ENCODE measurements at places on chromosomes 13 and 19.

GRCh38 chr13:42549552-42549936 is 24.4 kb upstream of the TNFSF11 start:
- DNase-seq = no peak

DNA sequence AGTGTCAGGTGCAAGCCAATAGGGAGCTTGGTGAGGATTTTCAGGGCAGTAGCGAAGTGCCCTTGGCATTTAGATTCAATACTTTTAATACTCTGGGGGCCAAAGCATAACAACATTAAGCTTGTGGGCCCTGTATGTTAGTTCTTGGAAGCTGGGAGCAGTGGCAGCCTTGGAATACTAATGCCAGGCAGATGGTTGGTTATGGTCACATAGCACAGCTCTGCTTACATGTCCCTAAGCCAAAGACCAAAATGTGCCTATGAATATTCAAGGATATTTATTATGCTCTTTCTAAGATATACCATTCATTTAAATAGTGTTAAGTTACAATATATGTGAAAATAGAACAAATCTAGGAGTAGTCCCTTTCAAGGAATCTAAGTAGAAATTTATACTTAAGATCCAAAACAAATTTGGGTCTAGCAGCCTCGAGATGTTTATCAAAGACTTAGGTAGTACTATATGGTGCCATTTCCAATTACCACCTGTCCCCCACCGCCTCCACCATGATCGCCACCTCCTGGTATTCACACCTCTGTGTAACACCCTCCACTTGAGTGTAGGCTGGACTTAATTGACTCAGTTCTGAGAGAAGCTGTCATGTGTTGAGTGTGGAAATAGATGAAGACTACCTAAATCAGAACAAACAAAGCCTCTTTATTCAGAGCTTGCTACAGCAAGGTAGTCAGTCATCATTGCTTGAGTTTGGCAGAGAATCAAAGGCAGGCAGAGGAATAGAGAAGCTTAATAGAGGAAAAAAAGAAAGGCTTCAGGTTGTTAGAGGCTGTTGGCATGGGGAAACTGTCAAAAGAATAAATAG is 261.0 kb downstream of the GPC5 start:
- DNase-seq = no peak

DNA sequence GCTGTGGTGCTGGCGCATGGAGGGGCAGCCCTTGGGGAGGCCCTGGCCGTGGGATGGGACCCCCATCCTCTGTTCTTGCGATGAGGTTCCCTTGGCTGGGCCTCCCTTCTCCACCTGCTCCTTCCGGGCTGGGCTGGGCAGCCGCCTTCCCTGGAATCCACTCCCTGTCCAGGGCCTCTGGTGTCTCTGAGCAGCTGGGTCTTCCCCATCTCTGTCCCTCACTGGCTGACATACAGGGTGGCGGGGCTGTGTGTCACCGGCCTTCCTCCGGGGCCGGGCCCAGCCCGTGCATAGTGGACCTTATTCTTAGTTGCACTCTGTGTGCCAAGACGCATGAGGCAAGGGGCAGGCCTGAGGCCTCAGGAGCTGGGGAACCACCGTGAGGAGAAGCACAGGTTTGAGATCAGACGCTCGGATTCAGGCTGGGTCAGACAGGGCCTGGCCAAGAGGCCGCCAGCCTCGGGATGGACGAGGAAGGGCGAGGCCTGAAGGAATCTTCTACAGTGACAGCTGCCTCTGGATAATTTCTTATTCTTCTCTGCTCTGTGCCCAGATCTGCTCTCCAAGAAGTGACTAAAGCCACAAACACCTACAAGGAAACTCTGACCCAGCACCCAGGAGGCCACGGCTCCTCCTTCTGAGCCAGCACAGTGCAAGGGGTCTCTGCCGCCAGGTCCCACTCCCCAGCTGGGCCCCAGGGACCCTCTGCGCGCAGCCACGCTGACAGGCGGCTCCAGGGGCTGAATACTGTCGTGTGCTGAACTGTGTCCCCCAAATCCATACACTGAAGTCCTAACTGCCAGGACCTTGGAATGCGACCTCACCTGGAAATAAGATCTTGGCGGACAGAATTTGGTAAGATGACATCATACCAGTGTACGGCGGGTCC is 11.0 kb downstream of the SGTA start:
- no peak for DNase-seq

- no peak for DNase-seq
Measured at GRCh38 chr19:47074621-47075020, 26.2 kb upstream of the TMEM160 start.

GRCh38 chr19:31154021-31154420 is 195.2 kb downstream of the TSHZ3 start:
- no peak for DNase-seq

GRCh38 chr13:102901615-102902305 is 55.9 kb downstream of the ERCC5 start:
- DNase-seq = no peak

GRCh38 chr13:35857769-35858168 is 273.4 kb downstream of the DCLK1 start:
- DNase-seq = no peak

DNA sequence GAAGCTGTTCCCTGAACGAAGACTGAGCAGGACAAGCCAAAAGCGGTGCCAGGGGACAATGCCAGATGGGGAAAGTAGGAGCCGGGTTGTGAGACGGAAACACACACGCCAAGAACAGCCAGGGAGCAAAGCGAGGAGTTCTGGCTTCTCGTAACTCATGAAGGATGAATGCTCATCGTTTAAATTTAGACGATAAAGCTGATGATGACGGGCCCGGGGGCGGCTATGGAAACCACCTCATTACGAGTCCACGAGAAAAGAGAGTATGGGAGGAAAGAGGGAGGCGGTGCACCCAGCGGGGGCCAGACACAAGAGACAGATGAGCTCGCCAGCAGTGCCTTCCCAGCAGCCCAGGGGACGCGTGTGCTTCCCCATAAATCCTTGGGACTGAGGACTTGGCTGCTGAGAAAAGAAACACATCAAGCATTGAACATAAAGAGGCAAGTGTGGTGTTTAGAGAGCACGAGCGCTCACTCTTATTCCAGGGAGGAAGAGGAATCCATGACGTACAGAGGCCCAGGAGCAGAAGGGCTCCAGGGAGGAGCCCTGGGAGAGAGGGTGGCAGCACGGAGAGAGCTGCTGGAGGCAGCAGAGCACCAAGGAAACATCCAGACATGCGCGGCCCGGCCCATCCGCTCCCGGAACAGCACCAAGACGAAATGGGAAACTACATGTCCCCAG is 70.7 kb downstream of the EPS15L1 start:
- no peak for DNase-seq

DNA sequence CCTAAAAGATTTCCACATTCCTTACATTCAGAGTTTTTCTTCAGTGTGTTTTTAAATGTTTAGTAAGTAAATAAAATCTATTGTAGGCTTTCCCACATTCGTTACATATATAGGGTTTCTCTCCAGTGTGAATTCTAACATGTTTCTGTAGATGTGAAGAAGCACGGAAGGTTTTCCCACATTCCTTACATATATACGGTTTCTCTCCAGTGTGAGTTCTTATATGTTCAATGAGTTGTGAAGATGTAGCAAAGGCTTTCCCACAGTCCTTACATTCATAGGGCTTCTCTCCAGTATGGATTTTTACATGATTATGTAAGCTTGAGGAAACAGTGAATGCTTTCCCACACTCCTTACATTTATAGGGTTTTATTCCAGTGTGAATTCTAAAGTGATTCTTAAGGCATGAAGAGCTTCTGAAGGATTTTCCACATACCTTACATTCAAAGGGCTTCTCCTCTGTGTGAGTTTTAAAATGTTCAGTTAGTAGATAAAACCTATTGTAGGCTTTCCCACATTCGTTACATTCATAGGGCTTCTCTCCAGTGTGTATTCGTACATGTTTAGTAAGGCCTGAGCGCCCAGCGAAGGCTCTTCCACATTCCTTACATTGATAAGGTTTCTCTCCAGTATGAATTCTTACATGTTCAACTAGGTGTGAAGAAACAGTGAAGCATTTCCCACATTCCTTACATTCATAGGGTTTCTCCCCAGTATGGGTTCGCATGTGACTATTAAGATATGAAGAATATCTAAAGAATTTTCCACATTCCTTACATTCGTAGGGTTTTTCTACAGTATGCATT is 18.2 kb downstream of the ZNF121 start:
- DNase-seq = no peak

DNA sequence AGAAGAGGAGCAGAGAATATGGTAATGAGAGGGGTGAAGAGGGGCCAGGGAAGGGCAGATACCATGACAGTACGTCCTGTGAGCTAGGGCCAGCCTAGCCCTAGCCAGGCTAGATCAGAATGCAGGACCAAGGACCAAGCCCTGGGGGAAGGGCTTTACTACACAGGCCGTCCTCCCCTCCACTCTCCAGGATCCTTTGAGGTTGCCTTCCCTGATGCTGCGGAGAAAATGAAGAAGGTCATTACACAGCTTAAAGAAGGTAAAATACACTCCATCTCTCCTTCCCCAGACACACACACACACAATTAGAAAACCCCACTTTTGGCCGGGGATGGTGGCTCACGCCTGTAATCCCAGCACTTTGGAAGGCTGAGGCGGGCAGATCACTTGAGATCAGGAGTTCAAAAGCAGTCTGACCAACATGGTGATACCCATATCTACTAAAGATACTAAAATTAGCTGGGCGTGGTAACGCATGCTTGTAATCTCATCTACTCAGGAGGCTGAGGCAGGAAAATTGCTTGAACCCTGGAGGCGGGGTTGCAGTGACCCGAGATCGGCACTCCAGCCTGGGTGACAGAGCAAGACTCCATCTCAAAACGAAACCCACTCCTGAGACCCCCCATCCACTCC is 8.5 kb downstream of the SPACA6 start:
- DNase-seq = no peak

- no peak for DNase-seq
Measured at GRCh38 chr13:112931028-112931934, 37.7 kb upstream of the MCF2L start.

DNA sequence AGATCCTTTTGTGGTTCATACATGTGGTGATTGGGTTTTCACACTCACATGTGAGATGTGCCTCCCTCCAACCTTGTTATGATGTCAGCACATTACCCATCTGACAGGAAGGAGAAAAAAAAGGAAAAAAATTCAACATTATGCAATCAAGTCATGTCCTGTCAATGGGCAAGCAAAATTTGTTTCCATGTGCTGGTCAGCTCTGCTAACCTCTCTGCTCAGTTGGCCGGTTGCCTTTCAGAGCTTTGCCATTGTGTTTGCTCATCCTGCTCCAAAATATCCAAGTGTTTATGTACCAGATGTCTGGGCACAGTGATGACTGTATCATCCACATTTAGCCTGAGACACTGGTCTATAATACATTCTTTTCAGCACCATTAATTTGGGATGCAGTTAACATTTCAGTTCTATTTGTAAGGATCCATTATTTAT is 27.0 kb upstream of the METTL21C start:
- DNase-seq = no peak

DNA sequence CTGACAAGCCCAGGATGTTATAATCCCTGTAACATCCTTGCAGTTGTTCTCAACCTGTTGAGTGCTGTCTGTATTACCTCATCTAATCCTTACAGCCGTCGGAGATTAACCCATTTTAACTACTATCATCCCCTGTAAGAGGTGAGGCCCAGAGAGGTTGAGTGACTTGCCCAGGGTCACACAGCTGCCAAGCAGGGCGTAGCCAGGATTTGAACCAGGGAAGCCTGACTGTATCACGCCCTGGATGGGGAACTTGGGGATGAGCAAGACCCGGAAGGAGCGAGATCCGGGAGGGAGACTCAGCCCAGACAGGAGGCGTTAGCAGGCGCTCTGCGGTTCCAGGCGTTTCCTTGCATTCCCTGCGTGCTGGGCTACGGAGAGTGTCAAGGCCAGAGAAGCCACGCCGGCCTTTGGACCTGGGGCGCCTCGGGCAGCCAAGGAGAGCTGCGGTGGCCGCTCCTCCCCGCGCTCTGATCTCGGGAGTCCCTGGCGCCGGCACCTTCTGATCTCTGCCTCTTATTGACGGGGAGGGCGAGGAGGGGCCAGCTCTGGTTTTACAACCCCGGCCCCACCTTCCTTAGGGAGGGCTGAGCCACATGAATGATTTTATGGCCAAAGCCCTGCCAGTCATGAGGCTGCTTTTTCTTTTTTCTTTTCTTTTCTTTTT is 6.2 kb downstream of the SULT2B1 start:
- DNase-seq = no peak

DNA sequence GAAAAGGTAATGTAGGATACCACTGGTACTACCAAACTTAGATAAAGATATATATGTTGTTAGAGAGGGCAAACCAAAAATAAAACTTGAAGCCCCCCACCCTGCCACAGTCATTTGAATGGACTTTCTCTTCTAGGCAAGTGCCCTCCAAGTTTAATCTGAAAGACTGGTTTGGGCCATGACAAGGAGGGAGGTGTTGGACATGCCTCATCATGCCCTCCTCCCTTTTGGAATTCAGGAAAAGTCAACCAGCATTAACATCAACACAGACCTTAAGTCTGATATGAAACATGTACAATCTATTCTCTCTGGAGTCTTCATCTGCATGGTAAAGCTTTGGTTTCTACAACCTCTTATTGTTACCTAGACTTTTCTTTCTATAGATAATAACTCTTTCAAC is 46.3 kb upstream of the GPR12 start:
- no peak for DNase-seq

All from activated T-helper 9 cell treated with anti-CD3 and anti-CD28 coated beads, Interleukin-2, amount 50 U/mL, for 16 hours (primary cell).